ENCODE measurements at places on chromosomes 5 and 9. TPM values are rescaled to one million over a fixed set of nuclear protein-coding genes. Genes with fewer than 3 reads are reported as not detected.
A peak's percentile ranks its signal among the peaks of the same experiment; 100 is the strongest.

- no peak for DNase-seq
Measured at GRCh38 chr9:107600060-107600573, 110.5 kb upstream of the KLF4 start.

GRCh38 chr9:131733541-131734061 is 6.3 kb downstream of the RAPGEF1 start:
- DNase-seq, result no peak

Gene ROR2
- 2.1 TPM for total RNA-seq

DNA sequence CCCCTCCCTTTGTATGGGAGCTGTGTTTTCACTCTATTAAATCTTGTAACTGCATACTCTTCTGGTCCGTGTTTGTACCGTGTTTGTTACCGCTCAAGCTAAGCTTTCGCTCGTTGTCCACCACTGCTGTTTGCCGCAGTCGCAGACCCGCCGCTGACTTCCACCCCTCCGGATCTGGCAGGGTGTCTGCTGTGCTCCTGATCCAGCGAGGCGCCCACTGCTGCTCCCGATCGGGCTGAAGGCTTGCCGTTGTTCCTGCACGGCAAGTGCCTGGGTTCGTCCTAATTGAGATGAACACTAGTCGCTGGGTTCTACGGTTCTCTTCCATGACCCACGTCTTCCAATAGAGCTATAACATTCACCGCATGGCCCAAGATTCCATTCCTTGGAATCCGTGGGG is 6.6 kb upstream of the GNE start:
- no peak for DNase-seq

Gene SLF1
- total RNA-seq, result 8.1 TPM

GRCh38 chr9:93902051-93902779 is 52.9 kb downstream of the BARX1 start:
- no peak for DNase-seq

DNA sequence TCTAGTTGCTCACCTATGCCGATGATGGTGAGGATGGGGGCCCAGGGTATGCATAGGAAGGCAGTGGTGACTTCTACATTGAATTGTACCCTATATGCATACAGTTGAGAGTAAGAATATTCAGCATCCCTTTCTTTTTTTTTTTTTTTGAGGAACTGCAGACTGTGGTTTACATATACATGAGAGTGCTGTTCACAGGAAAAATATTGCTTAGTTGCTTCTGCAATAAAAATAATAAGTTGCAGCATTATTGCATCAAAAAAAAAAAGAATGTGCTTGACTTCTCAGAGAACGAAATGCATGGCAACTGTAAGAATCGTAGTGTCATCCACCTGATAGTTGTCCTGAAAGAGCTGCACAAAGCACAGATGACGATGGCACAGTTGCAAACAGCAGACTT is 52.8 kb downstream of the PTCD2 start:
- DNase-seq, result no peak

DNA sequence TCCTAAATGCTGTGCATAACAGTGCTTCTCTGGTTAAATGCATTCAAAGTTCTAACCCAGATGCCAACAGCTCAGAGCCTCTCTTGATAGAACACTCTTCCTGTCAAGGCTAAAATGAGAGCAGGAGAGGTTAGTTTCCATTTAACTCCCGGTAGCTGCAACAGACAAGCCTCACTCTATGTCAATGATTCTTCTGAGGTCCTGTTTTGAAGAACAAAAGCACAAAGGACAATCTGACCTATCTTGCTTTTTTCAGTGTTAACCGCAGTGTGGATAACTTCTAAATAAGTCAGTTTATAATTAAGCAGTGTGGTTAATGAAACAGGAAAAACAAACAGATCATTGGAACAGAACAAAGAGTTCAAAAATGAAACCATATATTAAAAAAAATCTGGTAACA is 80.7 kb downstream of the ANKRD55 start:
- DNase-seq, result no peak

Gene CDHR2
- total RNA-seq, result not detected

- DNase-seq, result no peak
Measured at GRCh38 chr9:128753627-128754026, 18.1 kb downstream of the ZER1 start.

- no peak for DNase-seq
Measured at GRCh38 chr5:150070821-150071220, 15.5 kb downstream of the CSF1R start.

Gene ROPN1L
- total RNA-seq, result not detected

Gene SPINK13
- not detected for total RNA-seq

Gene PCDHB8
- 3.5 TPM for total RNA-seq

DNA sequence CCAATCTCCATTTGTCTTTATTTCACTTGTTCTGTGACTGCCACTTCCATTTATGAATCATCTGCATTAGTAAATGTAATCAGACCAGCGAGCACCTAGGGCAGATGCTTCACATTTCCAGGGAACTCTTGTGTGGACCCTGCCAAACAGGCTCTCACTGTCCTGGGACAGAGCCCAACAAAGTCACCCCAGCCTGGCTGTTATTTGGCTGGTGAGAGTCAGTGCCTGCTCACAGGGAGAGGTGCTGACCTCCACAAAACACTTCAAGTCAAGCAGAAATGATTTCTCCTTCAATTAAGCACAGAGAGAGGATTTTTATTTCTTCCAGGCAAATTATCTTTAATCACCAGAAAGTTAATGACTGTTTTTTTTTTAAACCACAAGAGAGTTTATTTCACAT is 568.0 kb downstream of the MTRR start:
- no peak for DNase-seq

DNA sequence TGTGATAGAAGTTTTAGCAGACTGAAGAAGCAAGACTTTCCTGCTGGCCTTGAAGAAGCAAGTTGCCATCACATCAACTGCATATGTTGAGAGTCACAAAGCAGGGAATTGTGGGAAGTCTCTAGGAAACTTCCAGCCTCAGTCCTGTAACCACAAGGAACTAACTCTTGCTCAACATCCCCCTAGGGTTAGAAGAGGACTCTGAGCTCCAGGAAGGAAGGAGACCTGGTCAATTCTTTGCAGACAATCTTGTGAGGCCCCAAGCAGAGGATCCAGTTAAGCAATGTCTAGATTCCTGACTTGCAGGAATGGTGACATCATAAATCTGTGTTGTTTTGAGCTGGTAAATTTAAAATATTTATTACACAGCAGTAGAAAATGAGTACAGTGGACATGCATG is 18.6 kb upstream of the ZNF366 start:
- peak; percentile 26 for DNase-seq

- no peak for DNase-seq
Measured at GRCh38 chr9:83935276-83935935, 14.2 kb upstream of the KIF27 start.

- DNase-seq, result no peak
Measured at GRCh38 chr9:16337322-16338029, 533.0 kb downstream of the BNC2 start.

Gene OR2V1
- total RNA-seq, result not detected

DNA sequence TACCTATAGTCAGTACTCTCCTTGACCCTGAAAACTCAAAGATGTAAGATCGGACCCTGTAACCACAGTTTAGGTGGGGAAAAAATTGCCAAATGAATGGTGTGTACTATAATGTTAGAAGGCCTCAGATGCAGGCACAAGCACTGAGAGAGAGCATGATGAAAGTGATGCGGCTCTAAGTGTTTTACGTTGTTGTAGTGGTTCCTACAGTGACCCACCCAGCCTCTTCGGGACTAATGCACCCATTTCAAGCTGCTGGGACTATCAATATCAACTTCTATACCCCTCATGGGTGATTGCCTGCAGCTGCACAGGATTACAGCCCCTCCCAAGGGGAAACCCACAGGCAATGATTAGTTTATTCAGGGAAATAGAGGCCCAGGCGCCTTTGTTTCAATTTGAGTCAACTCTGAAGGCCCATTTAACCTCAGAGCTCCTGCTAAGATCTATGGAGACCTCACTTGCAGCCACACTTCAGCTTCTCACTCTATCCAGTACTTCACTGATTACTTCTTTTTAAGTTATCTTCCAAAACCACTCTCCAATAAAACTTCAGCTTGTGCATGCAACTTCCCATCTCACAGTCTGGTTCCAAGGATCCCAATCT is 340.7 kb downstream of the NR2F1-AS1 start:
- no peak for DNase-seq

Gene ARHGEF28
- 77.9 TPM for total RNA-seq

Gene TIFAB
- total RNA-seq, result not detected

Gene PRXL2C
- total RNA-seq, result 21.6 TPM

Gene SLC23A1
- total RNA-seq, result not detected

Gene ZFP37
- total RNA-seq, result 3.3 TPM

Gene LHX3
- not detected for total RNA-seq

Gene GRXCR2
- total RNA-seq, result not detected

- DNase-seq, result no peak
Measured at GRCh38 chr5:98975682-98976407, 47.0 kb upstream of the CHD1 start.

- DNase-seq, result no peak
Measured at GRCh38 chr9:78685471-78685870, 388.5 kb downstream of the PSAT1 start.

- no peak for DNase-seq
Measured at GRCh38 chr9:133575186-133576030, 33.8 kb downstream of the FAM163B start.

- DNase-seq, result no peak
Measured at GRCh38 chr5:132417889-132418485, 48.5 kb downstream of the SLC22A5 start.

Gene CCDC192
- total RNA-seq, result 1.8 TPM

Gene FOXD4
- total RNA-seq, result not detected

DNA sequence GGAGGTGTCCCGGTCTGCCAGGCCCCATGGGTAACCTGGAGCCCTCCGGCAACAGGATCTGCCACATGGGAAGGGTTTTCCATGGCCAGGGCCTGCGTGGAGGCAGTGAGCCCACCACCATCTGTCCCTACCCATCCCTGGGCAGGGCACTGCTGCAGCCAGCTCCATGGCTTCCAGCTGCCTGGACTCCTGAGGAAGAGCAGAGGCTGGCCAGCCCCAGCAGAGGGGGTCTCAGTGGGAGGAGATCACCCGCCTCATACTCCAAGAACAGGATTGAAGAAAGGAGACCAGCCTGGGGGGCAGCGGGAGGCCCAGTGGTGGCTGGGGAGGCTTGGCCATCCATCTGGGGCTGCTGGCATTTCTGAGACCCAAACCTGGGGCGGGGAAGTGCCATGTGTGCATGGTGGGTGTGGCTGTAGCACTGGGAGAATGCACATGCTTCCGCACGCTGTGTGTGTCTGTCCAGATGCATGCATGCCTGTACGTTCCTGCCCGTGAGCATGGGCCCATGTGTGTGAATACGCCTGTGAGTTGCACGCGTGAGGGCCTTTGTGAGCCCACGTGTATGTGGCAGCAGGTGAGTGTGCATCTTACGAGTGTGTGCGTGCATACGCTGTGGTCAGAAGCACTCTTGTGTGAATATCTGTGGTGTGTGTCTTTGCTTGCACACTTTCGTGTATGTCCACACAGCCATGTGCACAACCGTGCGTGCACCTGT is 78.5 kb downstream of the LMX1B start:
- no peak for DNase-seq

GRCh38 chr5:136011414-136012001 is 17.3 kb upstream of the TGFBI start:
- no peak for DNase-seq

Gene SPINK6
- not detected for total RNA-seq

DNA sequence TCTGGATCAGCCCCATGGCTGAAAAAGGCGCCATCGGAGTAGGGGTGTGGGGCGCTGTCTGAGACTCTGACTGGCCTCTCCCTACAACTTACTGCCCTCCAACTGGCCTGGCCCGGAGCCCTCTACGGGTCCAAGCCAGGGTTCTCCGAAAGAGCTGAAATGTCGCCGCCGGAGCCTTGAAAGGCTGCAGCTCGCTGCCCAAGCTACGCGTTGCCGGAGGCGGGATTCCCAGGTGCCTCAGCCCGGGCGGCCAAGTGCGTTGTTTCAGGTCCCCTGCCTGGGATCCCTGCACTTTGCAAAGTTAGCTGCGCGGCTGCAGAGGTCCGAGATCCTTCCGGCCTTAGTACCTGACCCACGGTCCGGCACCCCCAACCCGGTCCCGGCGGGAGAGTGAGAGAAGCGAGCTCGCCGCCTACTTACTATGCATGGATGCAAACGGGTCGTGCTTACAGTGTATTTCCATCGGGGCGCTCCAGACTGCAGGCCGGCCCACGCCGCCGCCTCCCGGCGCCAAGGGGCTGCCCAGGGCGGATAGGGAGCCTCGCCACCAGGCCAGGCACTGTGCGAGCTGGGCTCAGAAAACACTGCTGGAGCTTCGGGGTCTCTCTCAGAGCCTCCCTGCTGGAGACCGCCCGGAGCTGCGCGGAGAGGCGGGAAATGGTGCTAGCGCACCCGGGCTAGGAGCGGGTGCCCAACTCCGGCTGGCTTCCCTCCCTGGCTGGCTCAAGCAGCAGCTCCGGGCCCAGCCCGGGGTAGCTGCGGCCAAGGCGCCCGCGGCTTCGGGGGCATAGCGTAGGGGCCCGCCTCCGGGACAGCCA is 7.7 kb downstream of the PAX5 start:
- DNase-seq, result no peak

Gene CKMT2
- 2.0 TPM for total RNA-seq

GRCh38 chr9:104142799-104143549 is 48.9 kb downstream of the SMC2 start:
- no peak for DNase-seq

Gene ZDHHC12
- 27.5 TPM for total RNA-seq

Gene TPD52L3
- total RNA-seq, result not detected

DNA sequence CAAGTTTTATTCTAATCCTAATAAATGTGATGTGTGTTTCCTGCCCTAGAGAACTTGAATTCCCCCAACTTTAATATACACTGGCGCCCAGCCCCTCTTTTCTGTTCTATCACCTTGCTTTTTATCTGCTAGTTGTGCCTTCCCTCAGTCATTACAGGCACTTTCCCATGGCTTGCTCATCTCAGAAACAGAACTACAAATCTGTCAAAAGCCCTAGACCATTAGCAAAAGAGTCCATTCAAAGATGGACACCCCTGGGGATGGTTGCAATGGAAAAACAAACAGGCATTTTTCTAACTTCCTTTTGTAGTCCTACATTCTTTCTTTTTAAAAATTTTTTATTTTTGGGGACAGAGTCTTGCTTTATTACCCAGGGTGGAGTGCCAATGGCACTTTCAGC is 48.2 kb downstream of the FRMD3 start:
- no peak for DNase-seq

Gene TRUB2
- 8.8 TPM for total RNA-seq

Gene GNA14
- total RNA-seq, result 0.84 TPM

GRCh38 chr9:131610231-131610761 is 65.0 kb downstream of the PRRT1B start:
- DNase-seq, result peak; percentile 47

Measured in tibial nerve (tissue), 4 donors.